ENCODE measurements at places on chromosomes 4 and X.

GRCh38 chr4:166662266-166662843 lies 571.9 kb downstream of the SPOCK3 start:
- no peak for DNase-seq

DNA sequence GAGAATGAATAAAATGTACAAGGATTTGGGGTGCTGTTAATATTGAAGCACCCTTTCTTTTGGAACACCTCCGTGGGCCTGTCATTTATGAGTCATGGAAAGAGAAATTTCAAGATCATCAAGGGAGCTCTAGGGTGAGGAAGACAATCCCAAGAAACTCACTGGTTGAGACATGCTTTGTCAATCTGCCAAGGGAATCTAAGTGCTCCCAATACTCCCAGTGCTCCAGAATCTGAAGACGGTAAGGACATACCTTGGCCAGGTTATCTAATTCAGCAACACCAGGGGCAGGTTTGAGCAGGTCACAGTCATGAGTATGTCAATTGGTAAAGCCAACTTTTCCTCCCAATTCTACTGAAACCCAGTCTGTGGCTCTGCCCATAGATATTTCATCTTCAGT lies 556.4 kb upstream of the CPEB2 start:
- DNase-seq = no peak

- no peak for DNase-seq
Observed at GRCh38 chr4:139763672-139764071, 98.1 kb downstream of the MGST2 start.

DNA sequence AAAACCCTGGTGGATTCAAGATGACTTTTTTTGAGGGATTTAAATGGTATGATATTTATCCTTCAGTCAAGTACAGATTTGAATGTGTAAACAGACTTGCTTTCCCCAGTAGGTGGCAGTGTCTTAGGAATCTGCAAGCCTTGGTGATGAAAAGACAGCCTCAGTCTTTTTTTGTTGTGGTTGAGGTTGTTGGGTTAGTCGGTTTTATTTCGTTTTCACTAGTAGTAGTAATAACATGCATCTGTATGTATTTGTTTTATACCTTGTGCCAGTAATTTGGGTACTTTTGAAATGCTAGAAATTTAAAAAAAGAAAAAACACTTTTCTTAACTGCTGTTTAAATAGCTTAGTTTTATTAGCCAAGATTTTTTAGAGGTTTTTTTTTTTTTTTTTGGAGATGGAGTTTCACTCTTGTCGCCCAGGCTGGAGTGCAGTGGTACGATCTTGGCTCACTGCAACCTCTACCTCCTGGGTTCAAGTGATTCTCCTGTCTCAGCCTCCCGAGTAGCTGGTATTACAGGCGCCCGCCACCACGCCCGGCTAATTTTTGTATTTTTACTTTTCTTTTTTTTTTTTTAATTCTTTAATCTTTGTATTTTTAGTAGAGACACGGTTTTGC lies 39.2 kb downstream of the COPS4 start:
- no peak for DNase-seq

DNA sequence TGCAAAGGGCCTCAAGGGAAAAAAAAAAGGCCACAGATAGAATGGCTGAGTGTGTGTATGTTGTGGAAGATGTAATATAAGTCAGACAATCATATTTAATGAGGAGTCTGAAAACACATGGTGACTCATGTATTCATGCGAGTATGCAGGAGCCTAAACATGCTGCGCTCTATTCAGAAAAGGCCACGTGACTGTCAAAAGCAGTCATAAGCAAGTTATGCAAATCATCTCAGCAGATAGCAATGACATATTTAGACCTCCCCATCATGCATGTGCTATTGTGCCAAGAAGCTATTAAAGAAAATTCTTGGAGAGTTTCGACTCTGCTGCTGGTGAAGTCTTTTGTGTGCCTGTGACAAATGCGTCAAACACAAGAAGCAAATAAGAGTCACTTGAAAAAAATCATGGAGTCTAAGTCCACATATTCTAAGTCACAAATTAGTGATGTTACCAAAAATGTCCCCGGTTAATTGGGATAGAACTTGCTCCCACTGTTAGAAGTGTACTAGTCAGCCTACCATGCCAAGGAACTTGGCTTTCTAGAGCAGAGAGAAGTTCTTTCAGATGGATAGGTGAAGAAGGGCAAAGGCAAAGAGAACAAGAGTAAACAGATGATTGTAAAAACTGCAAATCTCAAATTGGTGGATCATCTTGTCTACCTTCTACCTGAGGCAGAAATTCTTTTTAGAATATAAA lies 5.0 kb downstream of the LNX1 start:
- DNase-seq = no peak

DNA sequence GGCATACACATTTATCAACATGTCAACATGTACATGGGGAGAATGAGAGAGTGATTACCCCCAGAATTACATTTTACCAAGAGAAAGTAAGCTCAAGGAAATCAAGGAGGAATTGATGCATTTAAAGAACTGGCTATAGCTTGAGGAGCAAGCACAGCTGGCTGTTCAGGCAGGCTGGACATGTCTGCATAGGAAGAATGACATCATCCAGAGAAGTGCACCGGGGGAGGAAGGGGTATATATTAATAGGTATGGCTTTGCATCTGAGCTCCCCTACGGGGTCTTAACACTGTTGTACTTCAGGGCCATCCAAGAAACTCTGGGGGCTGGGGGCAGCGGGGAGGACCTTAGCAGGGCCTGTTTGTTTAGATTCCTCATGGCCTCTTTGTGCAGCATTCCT lies 222.4 kb upstream of the VCX start:
- DNase-seq = no peak

GRCh38 chr4:8558080-8558960 lies 21.9 kb upstream of the GPR78 start:
- DNase-seq = peak; percentile 7

GRCh38 chr4:47836641-47837093 lies 1.2 kb downstream of the CORIN start:
- peak; percentile 82 for DNase-seq

GRCh38 chr4:98113012-98113411 lies 30.3 kb downstream of the STPG2 start:
- DNase-seq = peak; percentile 57

GRCh38 chrX:134572816-134573682 lies 85.2 kb downstream of the PLAC1 start:
- no peak for DNase-seq

DNA sequence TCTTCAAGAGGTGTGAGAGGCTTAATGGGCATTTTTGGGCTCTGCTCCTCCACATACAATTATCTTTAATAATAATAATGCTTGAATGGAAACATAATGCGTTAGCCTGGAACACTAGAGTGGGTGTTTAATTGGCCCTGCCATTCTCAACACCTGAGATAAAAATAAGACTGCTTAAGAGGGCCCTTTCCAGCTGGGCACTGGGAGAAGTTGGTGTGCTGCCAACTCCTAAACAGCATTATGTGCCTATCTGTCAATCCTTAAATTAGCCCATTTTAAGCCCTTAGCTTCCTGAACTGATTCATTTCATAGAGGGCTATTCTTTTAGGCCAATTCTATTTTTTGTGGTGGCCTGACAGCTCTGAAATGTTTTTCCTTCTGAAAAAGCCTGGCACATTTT lies 211.1 kb upstream of the ZIC3 start:
- DNase-seq = no peak

DNA sequence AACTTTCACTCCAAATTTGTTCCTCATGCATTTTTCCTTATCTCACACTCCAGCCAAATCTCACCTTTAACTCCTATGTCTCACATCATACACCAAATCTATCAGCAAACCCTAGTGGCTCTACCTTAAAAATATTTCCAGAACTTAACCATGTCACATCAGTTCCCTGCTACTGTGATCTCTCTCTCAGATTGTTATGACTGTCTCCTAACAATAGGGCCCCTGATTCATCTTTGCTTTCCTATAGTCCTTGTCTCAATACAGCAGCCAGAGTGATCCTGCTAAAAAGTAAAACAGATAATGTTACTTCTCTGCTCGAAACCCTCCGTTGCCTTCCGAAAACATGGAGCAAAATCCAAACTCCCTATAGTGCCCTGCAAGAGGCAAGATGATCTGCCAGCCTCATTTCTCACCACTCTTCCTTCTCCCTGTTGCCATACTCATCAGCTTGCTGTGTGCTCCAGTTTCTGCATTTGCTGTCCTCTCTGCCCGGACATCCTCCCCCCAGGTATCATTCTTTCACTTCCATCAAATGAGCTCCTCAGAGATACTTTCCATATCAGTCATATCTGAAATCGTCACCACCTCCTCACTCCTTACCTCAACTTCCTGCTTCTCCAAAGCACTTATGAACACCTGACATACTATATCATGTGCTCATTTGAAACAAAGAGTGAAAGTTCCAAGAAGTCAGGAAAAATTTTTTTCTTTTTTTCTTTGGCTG lies 293.4 kb upstream of the NR3C2 start:
- no peak for DNase-seq

- DNase-seq = no peak
Observed at GRCh38 chr4:94455081-94455480, 3.3 kb downstream of the PDLIM5 start.

GRCh38 chr4:1647432-1647831 lies 36.7 kb downstream of the FAM53A start:
- DNase-seq = no peak

DNA sequence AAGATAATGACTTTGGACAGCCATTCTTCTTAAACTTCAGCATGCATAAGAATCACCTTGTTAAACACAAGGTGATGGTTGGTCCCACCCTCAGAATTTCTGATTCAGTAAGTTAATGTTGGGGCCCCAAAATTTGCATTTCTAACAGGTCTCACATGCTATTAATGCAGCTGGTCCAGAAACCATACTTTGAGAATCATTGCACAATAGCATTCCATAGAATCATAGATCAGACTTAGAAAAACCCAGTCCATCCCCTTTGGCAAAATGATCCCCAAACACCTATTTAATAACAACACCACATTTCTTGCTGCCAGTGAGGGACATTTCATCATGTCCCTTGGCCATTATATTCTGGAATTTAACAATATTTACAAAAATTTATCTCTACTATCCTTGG lies 6.2 kb upstream of the MGAT4D start:
- no peak for DNase-seq

GRCh38 chr4:26780539-26780938 lies 80.1 kb upstream of the STIM2 start:
- DNase-seq = no peak

DNA sequence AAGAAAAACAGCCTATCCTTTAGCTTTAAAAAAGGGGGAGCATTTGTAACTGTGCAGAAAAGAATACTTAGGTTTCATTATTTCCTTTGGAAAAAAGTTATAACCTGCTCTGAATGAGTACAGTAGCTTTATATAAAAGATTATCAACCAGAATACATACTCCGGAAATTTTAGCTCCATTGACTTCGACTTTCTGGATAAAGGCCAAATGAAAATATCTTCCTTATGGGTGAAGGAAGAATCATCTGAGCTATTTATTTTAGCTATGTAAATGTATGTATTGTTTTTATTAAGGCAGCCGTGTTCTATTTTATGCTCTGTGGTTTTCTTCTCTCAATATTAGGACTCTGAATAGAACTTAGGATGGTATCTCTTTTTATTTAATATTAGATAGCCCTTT lies 69.0 kb upstream of the ETNPPL start:
- DNase-seq = no peak

DNA sequence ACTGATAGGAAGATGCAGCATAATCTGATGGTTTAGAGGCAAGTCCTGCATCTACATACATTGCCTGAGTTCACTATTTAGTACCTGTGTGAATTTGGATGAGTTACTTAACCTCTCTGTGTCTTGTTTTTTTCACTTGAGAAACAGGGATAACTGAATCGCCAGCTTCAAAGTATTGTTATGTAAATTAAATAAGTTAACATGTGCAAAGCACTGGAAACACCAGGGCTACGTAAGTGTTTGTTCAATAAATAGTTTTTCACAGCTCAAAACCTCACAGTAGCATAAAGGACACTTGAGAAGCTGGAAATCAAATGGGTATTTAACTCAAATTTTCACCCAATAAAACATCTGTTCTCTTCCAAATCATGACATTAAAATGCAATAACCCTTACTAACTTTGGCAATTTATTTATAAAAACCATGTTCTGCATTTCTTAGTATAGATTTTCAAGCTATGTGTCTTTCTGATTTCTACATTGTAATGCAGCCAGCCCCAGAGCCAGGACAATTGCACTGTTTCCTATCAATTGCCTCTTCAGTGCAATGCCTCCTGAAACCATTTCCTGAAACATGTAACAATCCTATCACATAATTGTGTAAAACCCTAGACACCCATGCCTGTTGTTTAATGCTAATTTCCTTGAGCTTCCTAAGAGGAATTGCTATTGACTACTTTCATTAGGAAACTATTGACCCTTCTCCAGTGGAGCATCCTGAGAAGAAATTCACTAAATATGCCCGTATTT lies 177.1 kb downstream of the UNC5C start:
- DNase-seq = no peak

GRCh38 chr4:19239565-19239964 lies 1012.1 kb upstream of the SLIT2 start:
- no peak for DNase-seq

- no peak for DNase-seq
Observed at GRCh38 chr4:55004831-55005230, 120.6 kb downstream of the KDR start.

DNA sequence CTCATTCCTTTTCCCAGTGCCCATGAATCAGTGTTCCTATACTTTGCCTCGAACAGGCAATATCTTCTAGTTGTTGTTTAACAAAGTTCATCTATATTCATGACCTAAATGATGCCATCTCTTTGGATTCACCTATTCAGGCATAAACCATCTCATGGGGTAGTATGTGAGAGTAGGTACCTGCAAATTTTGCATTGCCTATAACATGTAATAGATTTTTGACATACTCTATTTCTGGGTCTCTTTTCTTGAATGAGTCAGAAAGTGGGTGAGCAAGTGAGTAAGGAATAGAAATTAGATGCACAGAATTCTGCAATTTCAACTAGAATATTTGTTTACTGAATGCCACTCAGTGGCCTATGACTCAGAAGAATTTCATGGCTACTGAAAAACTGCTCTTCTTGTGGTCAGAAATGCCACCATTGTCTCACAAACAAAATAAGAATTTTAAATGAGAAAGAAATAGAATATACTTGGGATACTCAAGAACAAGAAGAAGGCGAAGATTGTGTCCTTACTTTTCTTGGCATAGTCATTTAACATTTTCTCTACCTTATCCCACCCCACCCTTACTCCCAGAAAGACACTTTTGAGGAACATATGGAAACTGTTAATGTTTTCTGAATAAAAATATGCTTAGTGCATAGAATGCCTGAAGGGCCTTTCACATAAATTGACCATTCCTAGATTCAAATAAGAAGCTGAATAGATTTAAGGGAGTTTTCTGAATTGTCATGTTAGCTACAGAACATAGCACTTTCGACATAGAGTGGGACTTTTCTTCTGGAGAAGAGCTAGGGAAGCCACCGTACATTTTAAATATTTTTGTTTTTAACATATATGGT lies 86.8 kb downstream of the HHIP start:
- DNase-seq = no peak

GRCh38 chrX:154655786-154656185 lies 2.4 kb upstream of the CTAG2 start:
- DNase-seq = no peak

- peak; percentile 78 for DNase-seq
Observed at GRCh38 chrX:136909119-136909705, 28.7 kb upstream of the RBMX start.

- no peak for DNase-seq
Observed at GRCh38 chr4:48210966-48211328, 58.7 kb downstream of the TEC start.

GRCh38 chrX:23403849-23404248 lies 69.2 kb downstream of the PTCHD1 start:
- DNase-seq = no peak
